ENCODE measurements at places on chromosomes 4 and X.

DNA sequence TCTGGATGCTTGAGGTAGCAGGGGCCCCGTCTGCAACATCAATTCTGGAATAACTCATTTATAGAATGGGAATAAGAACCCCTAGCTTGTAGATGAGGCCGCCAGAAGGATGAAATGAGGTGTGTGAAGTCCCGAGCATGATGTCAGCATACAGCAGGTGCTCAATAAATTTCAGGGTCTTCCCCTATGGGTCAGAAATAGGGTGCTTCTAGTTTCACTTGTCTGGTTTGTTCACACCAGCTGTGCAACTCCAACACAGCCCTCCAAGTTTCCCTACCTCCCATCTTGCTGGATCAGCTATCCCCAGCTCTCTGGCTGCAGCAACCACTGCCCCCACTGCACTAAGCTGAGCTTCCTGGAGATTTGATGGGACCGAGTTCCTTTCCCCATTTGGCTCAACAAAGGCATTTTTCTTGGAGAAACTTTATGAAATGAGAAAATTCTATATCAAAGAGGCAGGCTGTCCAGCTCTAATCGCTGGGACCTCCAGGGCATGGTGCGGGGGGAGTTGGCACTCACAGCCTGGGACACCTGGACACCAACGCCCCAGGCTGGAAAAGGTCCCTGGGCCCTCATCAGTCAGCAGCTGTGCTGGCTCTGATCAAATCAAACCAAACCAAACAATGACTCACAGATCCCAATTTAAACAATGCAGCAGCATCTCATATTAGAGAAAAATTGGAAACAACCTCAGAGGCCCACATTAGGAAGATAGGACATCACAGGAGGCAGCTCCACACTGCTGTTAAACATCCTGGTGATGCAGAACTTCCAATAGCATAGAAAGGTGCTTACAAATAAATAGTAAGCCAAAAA lies 13.3 kb downstream of the SLC2A9 start:
- no peak for DNase-seq

DNA sequence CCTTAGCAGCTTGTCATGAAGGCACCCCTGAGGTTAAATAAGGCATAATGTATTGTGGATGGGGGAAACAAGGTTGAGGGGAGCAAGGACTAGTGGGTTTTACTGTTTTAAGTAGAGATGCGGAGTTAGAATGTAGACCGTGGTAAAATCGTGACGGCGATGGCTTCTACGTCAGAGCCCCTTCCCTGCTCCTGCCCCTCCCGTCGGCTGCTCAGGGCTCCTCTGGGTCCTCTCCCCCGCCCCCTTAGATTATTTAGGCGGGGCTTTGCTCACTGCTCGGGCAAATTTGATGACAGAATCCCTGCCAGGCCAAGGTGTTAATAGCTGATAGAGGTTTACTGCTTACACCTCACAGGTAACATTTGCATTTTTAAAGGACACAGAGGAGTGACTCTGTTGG lies 2.3 kb downstream of the FRMPD3 start:
- no peak for DNase-seq

GRCh38 chr4:3699678-3700077 lies 66.5 kb upstream of the ADRA2C start:
- DNase-seq: no peak

DNA sequence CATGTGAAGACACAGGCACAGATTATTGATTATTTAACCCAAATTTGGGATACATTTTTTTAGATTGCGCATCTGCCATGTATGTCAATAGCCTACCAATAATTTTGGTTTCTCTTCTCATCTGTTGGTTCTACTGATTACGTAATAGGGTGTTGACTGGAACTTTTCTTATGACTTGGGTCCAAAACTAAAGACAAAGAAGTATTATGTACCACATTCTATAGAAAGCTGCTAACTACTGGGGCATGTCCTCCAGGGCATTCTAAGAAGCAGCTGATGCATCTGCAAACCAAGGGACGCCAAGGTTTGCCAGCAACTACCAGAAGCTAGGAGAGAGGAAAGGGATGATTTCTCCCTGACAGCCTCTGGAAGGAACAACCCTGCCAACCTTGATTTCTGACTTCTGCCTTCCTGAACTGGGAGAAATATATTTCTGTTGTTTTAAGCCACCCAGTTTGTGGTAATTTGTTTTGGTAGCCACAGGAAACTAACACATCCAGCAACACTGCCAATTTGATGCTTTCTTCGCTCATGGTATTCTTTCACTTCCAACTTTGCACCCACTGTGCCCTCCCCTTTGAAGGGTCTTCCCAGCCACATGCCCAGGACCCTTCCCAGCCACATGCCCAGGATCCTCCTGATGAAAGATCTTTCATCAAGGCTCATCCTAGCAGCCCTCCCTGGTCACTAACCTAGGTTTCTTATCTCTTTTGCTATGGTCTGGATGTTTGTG lies 15.9 kb upstream of the TLR1 start:
- DNase-seq: no peak
